ENCODE measurements at places on chromosomes 2 and 18. TPM values are rescaled to one million over a fixed set of nuclear protein-coding genes. Genes with fewer than 3 reads are reported as not detected.
A peak's percentile ranks its signal among the peaks of the same experiment; 100 is the strongest.

ABHD1 gene
- not detected for total RNA-seq

DNA sequence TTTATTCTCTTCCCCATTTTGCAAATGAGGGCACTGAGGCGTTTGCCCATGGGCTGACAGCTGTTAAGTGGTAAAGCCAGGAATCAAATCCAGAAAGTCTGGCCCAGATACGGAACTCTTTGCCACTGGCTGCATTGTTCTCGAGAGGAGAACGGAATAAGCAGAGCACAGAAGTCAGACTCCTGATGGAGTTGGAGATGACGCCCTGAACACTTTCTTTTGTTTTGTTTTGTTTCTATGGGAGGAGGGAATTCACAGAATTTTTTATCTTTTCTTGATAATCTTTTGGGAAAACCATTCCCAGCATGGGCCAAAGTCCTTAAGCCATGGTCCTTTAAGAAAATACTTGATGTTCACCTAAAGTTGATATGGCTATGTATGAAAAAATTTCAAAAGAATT lies 322.2 kb downstream of the RDH14 start:
- H3K36me3 ChIP-seq: no peaks in the 10 kb centered on the region
- no peaks in the 10 kb centered on the region for H3K27me3 ChIP-seq

DNA sequence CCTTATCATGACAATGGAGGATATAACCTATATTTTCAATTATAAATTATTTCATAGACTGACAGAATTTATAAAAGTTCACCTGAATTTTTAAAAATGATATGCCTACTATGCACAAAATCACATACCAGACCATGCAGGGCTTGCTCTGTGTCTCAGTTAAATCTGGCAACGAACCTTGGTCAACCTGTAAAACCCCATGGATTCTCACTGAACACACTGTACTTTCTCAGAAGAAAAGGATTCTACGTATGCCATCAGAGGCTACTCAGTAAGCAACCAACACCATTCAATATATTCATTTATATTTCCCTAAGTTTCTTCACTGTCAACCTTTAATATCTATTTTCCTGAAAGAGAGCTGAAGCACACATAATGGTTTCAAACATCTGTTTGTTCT lies 52.4 kb downstream of the NRXN1 start:
- no peaks in the 10 kb centered on the region for H3K4me1 ChIP-seq
- H3K4me3 ChIP-seq: no peak overlapping the region
- H3K27me3 ChIP-seq: no peaks in the 10 kb centered on the region
- H3K27ac ChIP-seq: no peak overlapping the region

GRCh38 chr18:75346671-75347070 lies 80.8 kb downstream of the SMIM21 start:
- H3K4me1 ChIP-seq: no peaks in the 10 kb centered on the region
- no peak for DNase-seq
- no peak overlapping the region for H3K27ac ChIP-seq
- H3K36me3 ChIP-seq: no peaks in the 10 kb centered on the region
- peaks cover 8% of the 10 kb centered on the region for H3K27me3 ChIP-seq

CD8B2 gene
- 0.55 TPM for total RNA-seq

PARD3B gene
- 12.7 TPM for total RNA-seq

- H3K4me1 ChIP-seq: peaks cover 78% of the 10 kb centered on the region
- H3K27me3 ChIP-seq: no peaks in the 10 kb centered on the region
- H3K36me3 ChIP-seq: no peaks in the 10 kb centered on the region
- H3K27ac ChIP-seq: no peak overlapping the region
- no peak for DNase-seq
- no peak overlapping the region for H3K4me3 ChIP-seq
Measured at GRCh38 chr2:47075361-47076125, 79.6 kb downstream of the STPG4 start.

DNA sequence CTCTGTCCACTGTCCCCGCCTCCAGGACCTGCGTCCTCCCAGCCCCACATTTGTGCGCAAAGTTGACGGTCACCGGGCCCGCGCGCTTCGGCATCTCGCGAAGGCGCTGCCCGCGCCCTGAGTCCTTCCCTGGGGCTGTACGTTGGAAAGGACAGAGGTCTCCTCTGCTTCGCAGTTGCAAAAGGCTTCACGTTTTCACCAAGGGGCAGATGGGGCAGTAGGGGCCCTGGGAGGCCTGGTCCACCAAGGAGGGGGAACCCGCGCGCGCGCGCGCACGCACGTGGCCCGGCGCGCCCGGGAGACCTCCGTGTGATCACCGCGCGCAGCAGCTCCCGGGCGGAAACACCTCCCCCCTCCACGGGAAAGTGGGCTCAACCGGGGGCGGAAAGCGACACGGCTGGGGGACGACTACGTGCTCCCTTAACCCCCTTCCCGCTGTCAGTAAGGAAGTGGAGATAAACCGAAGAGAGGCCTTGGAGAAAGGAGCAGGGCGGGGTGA lies 21.9 kb downstream of the TEX44 start:
- peaks cover 66% of the 10 kb centered on the region for H3K4me1 ChIP-seq
- H3K27me3 ChIP-seq: no peaks in the 10 kb centered on the region
- no peak for DNase-seq
- peak overlapping the region; percentile 98 for H3K27ac ChIP-seq

ACSL3 gene
- total RNA-seq: 55.3 TPM

- H3K4me3 ChIP-seq: peak overlapping the region; percentile 81
- H3K36me3 ChIP-seq: no peaks in the 10 kb centered on the region
- H3K27me3 ChIP-seq: no peaks in the 10 kb centered on the region
- peak; percentile 84 for DNase-seq
Measured at GRCh38 chr18:63320975-63321265, 1.4 kb upstream of the BCL2 start.

C18orf54 gene
- total RNA-seq: 1.8 TPM

DNA sequence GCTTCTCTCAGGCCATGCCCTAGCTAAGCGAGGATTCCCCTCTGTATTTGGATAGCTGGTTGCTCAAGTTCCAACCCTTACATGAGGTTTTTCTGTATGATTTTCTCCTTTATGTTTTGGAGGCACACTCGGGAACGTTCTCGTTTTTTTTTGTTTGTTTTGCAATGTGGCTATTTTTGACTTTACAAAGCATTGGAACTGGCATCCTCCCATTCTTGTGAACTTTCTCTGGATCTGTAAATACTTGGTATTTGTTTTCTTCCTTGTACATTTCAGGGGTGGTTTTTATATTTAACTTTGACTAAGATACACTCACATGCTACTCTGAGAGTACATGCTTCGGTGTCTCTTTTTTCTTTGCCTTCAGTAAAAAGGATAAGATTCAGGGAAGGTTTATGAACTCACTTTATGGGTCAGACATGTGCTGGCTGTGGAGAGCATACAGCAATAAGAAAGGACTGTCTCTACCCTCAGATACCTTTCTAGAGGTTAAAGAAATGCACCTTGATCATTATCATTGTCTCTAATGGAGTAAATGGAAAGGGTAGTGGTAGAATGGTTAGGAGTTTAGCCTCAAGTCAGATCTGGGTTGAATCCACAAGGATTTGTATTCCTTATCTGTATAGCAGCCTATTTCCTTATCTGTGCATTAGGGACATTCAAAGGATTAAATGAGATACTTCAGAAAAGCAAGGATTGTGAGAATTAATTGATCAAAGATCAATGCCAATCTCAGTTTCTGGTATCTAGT lies 61.9 kb downstream of the MEIS1 start:
- H3K27ac ChIP-seq: peak overlapping the region; percentile 73
- no peaks in the 10 kb centered on the region for H3K27me3 ChIP-seq
- no peaks in the 10 kb centered on the region for H3K36me3 ChIP-seq
- H3K4me3 ChIP-seq: peak overlapping the region; percentile 5
- peaks cover 28% of the 10 kb centered on the region for H3K4me1 ChIP-seq
- DNase-seq: no peak

- no peak overlapping the region for H3K4me3 ChIP-seq
- no peaks in the 10 kb centered on the region for H3K36me3 ChIP-seq
- peaks cover 5% of the 10 kb centered on the region for H3K27me3 ChIP-seq
Measured at GRCh38 chr2:29311458-29311857, 196.2 kb downstream of the CLIP4 start.

CCDC93 gene
- total RNA-seq: 55.6 TPM

- no peak overlapping the region for H3K4me3 ChIP-seq
- H3K4me1 ChIP-seq: no peaks in the 10 kb centered on the region
- H3K27ac ChIP-seq: no peak overlapping the region
- H3K27me3 ChIP-seq: no peaks in the 10 kb centered on the region
- DNase-seq: no peak
Measured at GRCh38 chr18:2495381-2495780, 75.9 kb downstream of the METTL4 start.

DNA sequence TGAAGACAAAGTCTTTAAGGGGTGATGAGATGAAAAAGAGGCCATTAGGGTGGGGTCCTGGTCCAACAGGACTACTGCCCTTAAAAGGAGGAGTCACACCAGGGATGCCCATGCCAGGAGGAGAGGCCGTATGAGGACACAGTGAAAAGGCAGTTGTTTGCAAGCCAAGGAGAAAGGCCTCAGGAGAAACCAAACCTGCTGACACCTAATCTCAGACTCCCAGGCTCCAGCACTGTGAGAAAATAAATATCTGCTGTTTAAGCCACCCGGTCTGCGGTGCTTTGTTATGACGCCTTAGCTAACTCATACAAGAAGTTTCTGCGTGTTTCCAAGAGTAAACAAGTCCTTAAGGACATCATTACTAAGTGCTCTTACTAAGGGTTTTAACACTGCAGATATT lies 93.6 kb downstream of the DNER start:
- no peaks in the 10 kb centered on the region for H3K27me3 ChIP-seq
- H3K4me1 ChIP-seq: no peaks in the 10 kb centered on the region
- no peak for DNase-seq
- H3K4me3 ChIP-seq: no peak overlapping the region
- H3K36me3 ChIP-seq: no peaks in the 10 kb centered on the region
- H3K27ac ChIP-seq: no peak overlapping the region

DNA sequence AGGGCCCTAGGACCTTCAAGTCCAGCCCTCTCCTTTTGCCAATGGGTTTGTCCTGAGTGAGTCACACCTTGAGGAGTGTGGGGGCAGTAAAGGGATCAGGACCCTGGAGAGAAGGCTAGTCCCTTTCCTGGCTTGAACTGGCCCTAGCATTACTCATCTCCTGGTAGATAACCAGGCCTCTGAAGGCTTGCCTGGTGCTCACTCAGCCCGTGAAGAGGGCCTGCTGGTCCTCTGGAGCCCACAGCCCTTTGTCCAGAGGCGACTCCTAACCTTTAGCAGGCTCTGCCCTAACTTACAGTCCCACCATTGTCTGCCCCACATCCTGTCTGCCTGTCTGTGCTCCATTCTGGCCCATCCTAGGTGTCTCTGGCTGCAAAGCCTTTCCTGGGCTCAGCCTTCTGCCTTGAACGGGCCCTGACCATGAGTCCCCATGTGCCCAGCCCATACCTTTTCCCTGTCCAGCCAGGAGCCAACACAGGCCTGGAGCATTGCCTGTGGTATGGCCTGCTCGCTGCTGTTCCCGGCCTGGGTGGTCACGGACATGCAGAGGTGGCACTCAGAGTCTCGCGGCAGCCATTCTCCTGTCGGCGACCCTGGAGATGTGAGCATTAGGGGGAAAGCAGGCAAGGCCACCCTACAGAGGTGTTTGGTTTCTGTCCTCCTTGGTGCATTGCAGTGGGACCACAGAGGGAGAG lies 5.0 kb downstream of the SFTPB start:
- H3K4me3 ChIP-seq: no peak overlapping the region
- peaks cover 12% of the 10 kb centered on the region for H3K36me3 ChIP-seq
- no peaks in the 10 kb centered on the region for H3K27me3 ChIP-seq
- no peak overlapping the region for H3K27ac ChIP-seq
- DNase-seq: peak; percentile 67
- peaks cover 2% of the 10 kb centered on the region for H3K4me1 ChIP-seq

DNA sequence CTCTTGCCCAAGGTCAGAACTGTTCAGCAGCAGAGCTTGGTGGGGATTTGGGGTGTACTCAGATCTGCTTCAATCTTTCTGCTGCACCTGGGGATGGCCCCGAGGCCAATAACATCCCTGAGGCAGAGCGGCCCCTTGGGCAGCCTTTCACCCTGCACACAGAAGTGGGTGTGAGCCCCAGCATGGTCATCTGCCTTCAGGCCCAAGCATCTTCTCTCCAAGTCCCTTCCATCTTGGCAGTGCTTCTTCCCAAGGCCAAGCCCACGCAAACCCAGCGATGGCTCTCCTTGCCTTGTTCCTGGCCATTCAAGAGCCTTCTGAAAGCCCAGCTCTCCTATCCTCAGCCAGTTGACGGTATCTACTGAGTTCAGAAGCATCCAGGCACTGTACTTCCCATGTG lies 172.9 kb downstream of the INHBB start:
- H3K36me3 ChIP-seq: no peaks in the 10 kb centered on the region
- no peak overlapping the region for H3K4me3 ChIP-seq
- no peak for DNase-seq
- H3K4me1 ChIP-seq: no peaks in the 10 kb centered on the region
- H3K27ac ChIP-seq: no peak overlapping the region

DNA sequence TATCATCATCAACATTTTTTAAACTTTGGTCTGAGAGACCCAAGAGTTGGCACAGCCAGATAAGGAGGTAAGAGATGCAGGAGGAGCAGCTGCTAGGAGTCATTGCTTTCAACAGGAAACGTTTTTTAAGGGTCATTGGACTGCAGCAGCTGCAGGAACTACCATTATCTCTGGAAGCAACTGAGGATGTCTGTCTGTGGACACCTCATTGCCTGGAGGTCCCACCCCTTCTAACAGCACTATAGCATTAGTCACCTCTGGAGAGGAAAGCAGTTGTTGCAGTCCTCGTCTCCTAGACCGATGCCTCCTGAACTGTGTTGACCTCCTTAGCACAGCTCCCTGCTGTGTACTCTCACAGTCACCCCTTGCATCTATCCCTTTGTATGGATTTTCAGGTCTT lies 21.5 kb upstream of the FSHR start:
- H3K27me3 ChIP-seq: no peaks in the 10 kb centered on the region
- no peak overlapping the region for H3K27ac ChIP-seq
- no peaks in the 10 kb centered on the region for H3K36me3 ChIP-seq
- DNase-seq: no peak
- no peaks in the 10 kb centered on the region for H3K4me1 ChIP-seq
- no peak overlapping the region for H3K4me3 ChIP-seq

INSIG2 gene
- total RNA-seq: 14.9 TPM

CROCC2 gene
- not detected for total RNA-seq

DNA sequence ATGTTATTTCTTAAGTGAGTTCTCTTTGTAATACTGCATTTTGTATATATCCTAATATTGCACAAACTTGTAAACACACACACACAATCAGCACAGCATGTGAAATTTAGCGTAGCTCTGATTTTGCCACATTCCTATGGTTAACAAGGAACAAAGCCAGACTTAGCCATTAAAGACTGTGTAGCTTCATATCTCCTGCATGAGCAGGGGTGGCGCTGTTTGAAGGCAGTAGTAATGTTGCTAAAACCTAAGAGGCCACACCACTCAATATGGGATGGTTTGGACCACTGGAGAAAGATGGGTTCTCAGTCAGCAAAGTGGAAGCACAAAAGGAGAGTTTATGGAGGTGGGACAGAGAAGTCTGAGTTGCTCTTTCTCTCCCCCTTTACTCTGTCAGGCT lies 61.1 kb upstream of the RND3 start:
- H3K27ac ChIP-seq: no peak overlapping the region
- H3K27me3 ChIP-seq: no peaks in the 10 kb centered on the region
- no peaks in the 10 kb centered on the region for H3K36me3 ChIP-seq
- no peak overlapping the region for H3K4me3 ChIP-seq
- no peaks in the 10 kb centered on the region for H3K4me1 ChIP-seq
- no peak for DNase-seq

All from suprapubic skin (tissue), 4 donors.